ENCODE measurements at places on chromosomes 3 and 15.
A peak's percentile ranks its signal among the peaks of the same experiment; 100 is the strongest.

DNA sequence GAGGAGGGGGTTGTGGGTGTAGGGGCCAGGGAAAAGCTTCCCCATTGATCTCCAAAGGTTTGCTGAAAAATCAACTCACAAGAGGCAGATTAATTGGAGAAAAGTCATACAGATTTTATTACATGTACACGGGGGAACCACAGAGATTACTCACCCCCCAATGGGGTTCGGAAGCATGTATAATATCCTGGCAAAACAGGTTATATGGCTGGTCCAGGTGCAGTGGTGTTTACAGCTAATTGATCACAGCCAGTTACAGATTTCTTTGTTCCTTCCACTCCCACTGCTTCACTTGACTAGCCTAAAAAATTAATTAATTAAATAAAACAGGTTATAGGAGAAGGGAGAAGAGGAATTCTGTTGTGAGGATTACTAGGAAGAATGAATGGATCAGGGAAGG, 22.4 kb downstream of the PRKCI start:
- no peaks in the 10 kb centered on the region for H3K27me3 ChIP-seq
- no peak for DNase-seq
- no peak overlapping the region for H3K27ac ChIP-seq

DNA sequence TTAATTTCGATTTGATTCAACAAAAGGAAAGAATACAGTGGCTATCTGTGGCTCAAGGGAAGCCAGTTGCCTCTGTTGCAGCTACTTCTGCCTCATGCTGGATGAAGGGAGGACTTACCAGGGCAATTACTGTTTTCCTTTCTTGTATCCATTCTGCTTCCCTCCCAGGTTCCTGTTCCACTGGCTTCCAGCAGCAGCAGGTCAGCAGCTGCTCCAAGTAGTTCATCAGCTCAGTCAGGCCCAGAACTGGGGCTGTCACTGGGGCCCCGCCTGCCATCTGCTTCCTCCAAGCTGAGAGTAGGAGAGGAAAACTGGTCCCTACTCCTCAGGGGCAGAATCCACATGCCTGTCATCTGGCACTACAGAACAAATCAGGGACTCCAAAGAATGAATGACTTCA, 48.6 kb upstream of the ULK4 start:
- DNase-seq: no peak
- peaks cover 3% of the 10 kb centered on the region for H3K4me1 ChIP-seq
- no peak overlapping the region for H3K27ac ChIP-seq
- no peak overlapping the region for H3K4me3 ChIP-seq

DNA sequence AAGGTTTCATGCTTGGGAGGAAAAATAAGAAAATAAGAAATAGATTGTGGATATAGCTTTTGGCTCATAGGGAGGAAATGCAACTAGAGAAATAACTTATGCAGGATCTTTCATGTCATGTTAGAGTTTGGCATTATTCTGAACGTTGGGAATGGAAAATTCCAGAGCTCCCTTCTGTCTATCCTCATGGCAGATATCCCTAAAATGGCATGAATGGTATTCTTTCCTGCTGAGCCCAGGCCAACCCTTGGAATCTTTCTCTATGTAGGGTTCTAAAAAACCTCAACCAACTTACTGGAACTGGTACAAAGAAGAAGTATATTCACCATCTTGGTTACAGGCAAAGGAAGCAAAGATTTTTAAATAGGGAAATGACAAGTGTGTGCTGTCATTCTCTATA, 212.5 kb downstream of the CHST2 start:
- H3K4me3 ChIP-seq: no peak overlapping the region
- no peak overlapping the region for H3K27ac ChIP-seq
- no peaks in the 10 kb centered on the region for H3K36me3 ChIP-seq
- H3K4me1 ChIP-seq: no peaks in the 10 kb centered on the region
- DNase-seq: peak; percentile 32
- no peaks in the 10 kb centered on the region for H3K27me3 ChIP-seq

DNA sequence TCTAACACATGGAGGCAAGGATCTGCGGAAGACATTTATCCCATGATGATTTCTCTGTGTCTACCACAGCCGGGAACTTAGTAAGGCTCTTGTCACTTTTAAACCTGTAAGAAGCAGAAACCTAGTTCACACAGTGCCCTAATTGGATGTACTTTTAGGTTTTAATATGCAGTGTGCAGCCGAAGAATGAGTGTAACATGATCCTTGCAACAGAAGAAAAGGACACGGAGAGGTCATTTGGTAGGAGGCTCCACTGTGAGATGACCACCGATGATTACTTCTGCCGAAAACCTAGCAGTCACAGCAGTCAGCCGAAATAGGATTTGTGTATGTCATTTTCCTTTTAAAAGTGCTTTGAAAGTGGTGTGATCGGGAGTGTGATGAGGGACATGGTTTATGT, 6.8 kb downstream of the CACNA1D start:
- no peak overlapping the region for H3K4me3 ChIP-seq
- H3K27me3 ChIP-seq: peaks cover 10% of the 10 kb centered on the region
- no peak overlapping the region for H3K27ac ChIP-seq
- H3K4me1 ChIP-seq: no peaks in the 10 kb centered on the region
- no peaks in the 10 kb centered on the region for H3K36me3 ChIP-seq
- peak; percentile 10 for DNase-seq

GRCh38 chr3:107992976-107993684, 97.7 kb downstream of the CD47 start:
- no peak overlapping the region for H3K4me3 ChIP-seq
- peaks cover 4% of the 10 kb centered on the region for H3K4me1 ChIP-seq

DNA sequence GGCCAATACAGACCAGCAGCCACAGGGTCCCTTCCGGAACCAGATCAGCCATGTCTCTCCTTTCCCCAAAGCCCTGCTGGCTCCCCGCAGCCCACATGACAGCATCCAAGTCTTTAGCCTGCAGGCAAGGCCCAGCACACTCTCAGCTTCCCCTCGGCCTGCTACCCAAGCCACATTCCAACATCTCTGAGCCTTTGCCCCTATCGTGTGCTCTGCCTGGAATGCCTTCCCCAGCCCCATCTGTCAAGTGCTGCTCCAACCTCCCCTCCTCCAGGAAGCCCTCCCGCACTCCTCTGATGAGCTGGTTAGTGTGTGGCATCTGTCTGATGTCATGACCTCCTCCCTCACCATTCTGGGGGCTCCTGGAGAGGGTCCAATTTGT, 8.5 kb downstream of the PLXND1 start:
- peaks cover 70% of the 10 kb centered on the region for H3K4me1 ChIP-seq
- peak; percentile 27 for DNase-seq
- H3K4me3 ChIP-seq: no peak overlapping the region
- H3K27me3 ChIP-seq: no peaks in the 10 kb centered on the region
- no peaks in the 10 kb centered on the region for H3K36me3 ChIP-seq
